ENCODE measurements at places on chromosomes 2 and 18. TPM values are rescaled to one million over a fixed set of nuclear protein-coding genes. Genes with fewer than 3 reads are reported as not detected.

Gene SATB2
- total RNA-seq, result 532 TPM

Gene CPS1
- total RNA-seq, result 6.6 TPM

Gene NCKAP5
- total RNA-seq, result 14.0 TPM

Gene MYOM1
- total RNA-seq, result 2.3 TPM

Gene UGT1A5
- not detected for total RNA-seq

Gene CNDP1
- 0.16 TPM for total RNA-seq

Gene TNFRSF11A
- 1.6 TPM for total RNA-seq

Gene BARD1
- total RNA-seq, result 87.8 TPM

Gene C2orf15
- total RNA-seq, result 3.7 TPM

Gene MSTN
- 0.94 TPM for total RNA-seq

Gene CAVIN2
- total RNA-seq, result 6.6 TPM

Gene LCT
- total RNA-seq, result not detected

Gene CDH2
- total RNA-seq, result 200 TPM

Gene NEU2
- not detected for total RNA-seq

Gene DSG1
- 0.16 TPM for total RNA-seq

Gene MC2R
- total RNA-seq, result not detected

Gene PID1
- 46.2 TPM for total RNA-seq

Gene CHRND
- not detected for total RNA-seq

Gene CACNB4
- total RNA-seq, result 70.2 TPM

Gene MSH2
- 75.6 TPM for total RNA-seq

Gene MDH1B
- total RNA-seq, result 2.5 TPM

Gene GNLY
- total RNA-seq, result not detected

All from occipital lobe (tissue), 3 donors.